ENCODE measurements at places on chromosomes 7 and 10.

DNA sequence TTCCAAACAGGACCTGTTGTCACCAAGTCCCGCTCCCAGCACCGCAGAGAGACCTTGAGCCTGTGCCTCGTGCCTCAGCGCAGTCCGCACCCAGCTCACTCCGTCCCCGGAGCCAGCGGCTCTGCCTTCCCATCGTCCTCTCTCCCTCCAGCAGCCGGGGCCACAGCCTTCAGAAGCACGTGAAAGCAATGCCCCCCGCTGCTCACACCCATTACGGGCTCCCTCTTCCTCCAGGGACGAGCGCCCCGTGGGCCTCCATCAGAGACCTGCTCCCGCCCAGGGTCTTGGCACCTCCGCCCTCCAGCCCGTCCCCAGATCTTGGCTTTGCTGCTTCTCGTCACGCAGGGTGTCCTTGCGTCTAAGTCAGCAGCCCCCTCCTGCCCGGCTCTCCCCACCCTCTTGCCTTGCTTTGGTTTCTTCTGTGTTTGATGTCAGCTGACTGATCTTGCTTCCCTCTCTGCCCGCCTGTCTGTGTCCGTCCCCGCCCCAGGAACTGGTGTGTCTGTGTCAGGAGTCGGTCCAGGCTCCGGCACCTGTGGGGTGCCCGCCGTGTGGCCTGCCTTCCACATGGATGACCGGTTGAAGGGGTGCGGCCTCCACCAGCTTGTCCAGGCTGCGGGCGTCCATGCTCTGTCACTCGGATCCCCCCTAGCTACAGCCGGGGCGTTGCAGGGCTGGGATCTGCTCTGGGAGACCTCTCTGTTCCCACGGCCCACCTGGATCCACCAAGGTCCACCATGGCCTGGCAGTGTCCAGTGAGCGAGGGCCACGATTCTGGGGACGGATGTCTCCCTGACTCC, 61.9 kb downstream of the FOXL3 start:
- no peak for DNase-seq

DNA sequence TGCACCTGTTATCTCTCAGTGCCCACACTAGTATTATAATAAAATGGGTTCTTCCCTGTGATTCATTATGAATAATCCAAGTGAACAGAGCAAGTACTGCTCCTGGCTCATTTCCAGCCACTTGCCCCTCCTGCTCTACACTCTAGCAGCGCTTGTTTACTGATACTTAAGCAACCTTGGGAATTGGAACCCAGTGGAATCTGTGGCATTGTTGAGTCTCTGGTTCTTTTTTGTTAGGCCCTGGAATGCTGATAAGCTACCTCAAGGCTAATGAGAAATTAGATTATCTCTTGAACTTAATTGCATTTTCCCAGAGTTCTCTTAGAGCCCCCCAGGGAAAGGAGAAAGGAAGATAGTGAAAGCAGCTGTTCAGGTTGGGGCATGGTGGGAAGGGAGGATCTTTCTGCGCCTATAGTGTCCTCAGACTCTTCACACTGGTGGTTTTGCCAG, 34.0 kb downstream of the PRKAR2B start:
- no peak for DNase-seq

DNA sequence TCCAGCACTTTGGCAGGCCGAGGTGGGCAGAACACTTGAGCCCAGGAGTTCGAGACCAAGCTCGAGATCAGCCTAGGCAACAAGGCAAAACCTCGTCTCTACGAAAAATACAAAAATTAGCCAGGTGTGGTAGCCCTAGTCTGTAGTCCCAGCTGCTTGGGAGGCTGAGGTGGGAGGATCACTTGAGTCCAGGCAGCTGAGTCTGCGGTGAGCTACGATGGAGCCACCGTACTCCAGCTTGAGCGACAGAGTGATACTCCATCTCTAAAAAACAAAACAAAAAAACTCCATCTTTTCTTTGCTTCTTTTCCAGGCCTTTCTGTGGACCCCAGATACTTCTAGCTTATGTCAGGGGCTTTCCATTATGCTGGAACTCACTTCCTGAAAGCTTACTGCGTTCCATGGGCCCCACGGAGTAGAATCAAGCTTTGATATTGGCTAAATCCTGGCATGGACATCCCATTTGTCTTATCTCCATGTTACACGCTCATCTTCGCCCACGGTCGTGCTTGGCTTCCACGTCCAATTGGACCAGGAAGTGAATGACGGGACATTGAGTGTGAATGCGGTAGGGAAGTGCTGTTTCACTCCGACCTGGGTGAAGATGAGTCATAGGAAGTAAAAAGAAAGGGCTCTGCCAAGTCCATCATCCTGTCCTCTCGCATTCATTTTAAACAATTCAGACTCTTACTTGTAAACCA, 45.7 kb downstream of the FAM171A1 start:
- DNase-seq = no peak

DNA sequence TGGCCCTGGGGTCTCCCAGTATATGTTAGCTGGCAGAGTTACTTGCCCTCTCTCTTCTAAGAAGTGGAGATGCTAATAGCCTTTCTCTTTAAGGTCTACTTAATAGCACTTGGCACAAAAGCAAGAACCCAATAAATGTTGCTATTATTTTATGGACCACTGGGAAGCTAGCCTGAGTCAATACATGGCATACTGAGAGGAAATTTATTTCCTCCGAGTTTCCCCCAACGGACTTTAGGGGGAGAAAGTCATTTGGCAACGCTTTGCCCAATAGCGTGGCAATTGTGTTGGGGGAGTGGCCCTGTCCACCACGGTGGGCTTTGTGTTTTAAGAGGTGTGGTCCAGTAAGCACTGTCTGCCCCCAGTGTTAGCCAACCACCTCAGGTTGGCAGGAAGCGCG, 87.4 kb upstream of the SMNDC1 start:
- no peak for DNase-seq

- no peak for DNase-seq
These were observed 39.9 kb downstream of the OGDH start for GRCh38 chr7:44646176-44646920.

GRCh38 chr7:33500703-33501701, 371.6 kb downstream of the BBS9 start:
- no peak for DNase-seq

GRCh38 chr7:128740996-128741395, 1.8 kb downstream of the CALU start:
- DNase-seq = peak; percentile 25

DNA sequence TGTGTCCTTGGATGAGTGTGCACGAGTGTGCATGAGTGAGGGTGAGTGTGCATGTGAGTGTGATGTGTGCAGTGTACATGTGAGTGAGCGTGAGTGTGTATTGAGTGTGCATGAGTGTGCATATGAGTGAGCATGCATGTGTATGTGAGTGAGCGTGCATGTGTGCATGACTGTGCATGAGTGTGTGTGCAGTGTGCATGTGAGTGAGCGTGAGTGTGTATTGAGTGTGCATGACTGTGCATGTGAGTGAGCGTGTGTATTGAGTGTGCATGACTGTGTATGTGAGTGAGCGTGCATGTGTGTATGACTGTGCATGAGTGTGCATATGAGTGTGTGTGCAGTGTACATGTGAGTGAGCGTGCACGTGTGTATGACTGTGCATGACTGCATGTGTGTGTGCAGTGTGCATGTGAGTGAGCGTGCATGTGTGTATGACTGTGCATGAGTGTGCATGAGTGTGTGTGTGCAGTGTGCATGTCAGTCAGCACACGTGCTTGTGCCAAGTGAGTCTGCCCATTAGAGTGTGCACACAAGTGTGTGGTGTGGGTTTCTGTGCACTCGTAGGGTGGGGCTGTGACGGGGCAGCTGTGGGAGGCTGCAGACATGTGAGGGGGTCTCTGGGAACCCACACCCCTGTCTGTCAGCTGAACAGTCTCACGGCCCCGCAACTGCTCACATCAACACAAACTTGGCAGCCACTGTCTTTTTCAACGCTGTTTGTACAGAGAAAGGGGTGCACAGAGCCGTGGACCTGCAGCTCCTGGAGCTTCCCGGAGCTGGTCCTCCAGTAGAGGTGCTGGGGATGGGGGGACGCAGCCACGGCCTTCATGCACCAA, 14.8 kb downstream of the FOXL3 start:
- DNase-seq = no peak

GRCh38 chr7:125504848-125505247, 575.2 kb upstream of the POT1 start:
- DNase-seq = no peak

DNA sequence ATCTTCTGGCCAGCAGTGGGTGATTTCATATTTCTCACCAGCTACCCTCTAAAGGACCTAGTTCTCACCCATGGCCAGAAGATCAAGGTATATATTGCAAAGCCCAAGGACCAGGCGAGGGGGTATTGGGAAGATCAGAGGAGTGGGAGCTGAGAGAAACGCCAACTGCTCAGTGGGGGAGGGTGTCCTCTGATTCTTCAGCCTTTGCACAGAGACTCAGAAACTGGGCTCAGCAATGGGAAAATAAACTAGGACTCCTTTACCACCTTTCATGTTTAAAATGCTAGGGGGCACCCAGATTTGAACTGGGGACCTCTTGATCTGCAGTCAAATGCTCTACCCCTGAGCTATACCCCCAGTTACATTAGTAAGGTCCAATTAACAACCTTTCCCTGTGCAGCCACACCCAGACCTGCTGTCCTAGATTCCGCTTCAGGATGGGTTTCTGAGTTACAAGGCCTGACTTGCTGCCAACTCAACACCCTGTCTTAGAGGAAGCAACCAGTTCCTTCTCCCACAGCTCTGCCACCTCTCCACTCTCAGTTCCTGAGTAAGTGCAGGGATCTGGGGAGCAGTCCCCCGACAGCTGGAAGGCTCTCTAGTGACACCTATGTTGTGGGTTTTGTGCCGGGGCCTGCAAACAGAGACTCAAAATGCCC, 93.5 kb downstream of the ZNF783 start:
- DNase-seq = no peak

GRCh38 chr10:71748671-71749191, 24.6 kb downstream of the VSIR start:
- DNase-seq = no peak

DNA sequence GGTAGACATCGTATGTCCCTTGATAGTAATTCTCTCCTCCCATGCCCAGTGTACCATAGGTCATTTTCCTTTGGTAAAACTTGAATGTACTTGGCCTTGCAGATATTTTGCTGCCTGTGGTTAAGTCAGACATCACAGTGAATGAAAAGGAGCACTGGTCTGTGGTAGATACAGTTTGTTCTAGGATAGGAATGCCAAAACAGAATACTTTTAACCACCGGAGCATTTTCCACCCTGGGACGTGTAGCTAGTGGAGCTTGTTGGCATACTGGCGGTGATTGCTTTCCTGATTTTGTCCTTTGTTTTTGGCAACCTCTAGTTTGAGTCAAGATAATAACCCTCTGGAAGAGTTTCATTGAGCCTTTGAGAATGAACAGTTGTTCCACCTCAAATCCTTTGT, 92.0 kb upstream of the BMPER start:
- DNase-seq = no peak

DNA sequence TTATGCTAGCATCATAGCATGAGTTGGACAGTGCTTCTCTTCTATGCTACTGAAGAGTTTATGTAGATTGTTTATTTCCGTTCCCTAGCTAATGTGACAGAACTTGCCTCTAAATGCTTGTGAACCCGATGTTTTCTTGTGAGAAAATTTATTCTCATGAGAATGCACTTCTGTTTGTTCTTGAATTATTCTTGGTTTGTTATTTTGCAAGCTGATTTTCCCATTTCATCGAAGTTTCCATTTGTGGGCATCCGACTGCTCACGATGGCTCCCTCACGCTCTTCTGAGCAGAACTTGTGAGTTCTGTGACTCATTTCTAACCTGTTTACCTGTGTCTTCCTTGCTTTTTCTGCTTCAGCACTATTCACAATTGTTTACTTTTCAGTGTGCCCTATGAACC, 59.9 kb downstream of the WDFY4 start:
- DNase-seq = no peak

- no peak for DNase-seq
These were observed 490.5 kb downstream of the PTPRN2 start for GRCh38 chr7:158097106-158097452.

DNA sequence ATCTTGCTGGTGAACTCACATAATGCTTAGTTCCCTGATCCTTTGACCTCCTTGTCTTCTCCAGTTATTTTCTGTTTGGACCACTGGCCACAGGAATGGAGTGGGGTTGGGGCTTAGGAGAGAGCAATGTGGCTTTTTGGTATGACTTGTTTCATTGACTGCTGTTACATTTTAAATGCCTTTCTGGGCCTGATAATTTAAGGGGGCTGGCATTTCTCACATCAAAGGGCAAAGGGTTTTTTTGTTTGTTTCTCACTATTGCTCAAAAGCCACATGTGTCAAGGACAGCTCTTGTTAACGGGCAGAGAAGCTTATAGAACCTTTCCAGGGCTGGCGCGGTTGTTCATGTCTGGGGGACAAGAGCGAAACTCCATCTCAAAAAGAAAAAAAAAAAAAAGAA, 161.2 kb upstream of the TNRC18 start:
- no peak for DNase-seq

GRCh38 chr7:16235147-16236114, 185.9 kb downstream of the CRPPA start:
- DNase-seq = no peak

DNA sequence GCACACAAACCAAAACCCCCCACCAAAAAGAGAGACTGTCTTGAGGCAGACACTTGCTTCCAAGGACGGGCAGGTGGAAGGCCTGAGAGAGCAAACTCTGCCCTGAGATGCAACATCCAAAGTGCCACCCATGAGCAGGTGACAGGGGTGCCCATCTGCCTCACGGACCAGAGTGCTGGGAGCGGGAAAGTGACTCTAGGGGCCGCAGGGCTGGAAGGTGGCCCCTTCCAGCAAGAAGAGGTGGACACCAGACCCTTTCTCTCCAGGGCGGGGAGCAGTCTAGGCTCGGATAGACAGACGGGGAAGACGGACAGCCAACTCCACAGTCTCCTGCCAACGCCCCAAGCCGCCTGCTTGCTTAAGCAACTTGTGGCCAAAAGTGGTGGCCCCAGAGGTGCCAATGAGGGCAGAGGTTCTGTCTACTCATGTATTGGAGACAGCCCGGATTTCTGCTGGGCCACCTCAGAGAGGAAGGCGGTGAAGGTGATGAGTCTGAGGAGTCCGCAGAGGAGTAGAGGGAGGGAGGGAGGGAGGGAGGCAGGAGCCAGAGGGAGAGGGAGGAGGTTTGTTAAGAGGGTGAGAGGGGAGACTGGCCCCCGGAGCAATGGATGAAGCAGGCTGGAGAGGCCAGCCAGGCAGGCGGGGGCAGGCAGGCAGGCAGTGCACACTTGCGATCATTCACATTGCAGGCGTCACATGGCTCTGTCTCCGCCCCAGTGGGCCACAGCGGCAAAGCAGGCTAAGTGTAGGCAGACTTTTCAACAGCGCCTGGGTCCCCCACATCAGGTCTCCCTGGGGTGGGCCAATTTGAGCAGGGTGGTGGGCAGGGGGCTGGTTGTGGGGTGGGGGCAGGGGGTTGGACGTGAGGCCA, 65.6 kb downstream of the SLC29A4 start:
- DNase-seq = no peak
